Placental pericyte (primary cell): ENCODE measurements at places on chromosomes 7 and 10. TPM values are rescaled to one million over a fixed set of nuclear protein-coding genes. Genes with fewer than 3 reads are reported as not detected.

Gene STOX1
- 0.22 and 0.43 TPM in 2 replicates for total RNA-seq

Gene LRIT1
- not detected in 2 replicates for total RNA-seq

Gene ZNF680
- total RNA-seq = 2.0 and 10.3 TPM in 2 replicates

Gene SEMA3C
- 212 and 223 TPM in 2 replicates for total RNA-seq

Gene PIK3AP1
- under 0.01 and 0.43 TPM in 2 replicates for total RNA-seq

Gene PIP
- total RNA-seq = not detected in 2 replicates

Gene CRHR2
- not detected in 2 replicates for total RNA-seq

Gene ANXA8L1
- total RNA-seq = 10.3 and 13.8 TPM in 2 replicates

Gene CH25H
- total RNA-seq = 0.29 TPM in 1 of 2 replicates, not detected in the other

Gene C10orf53
- not detected in 2 replicates for total RNA-seq
